Myocyte (in vitro differentiated cells): ENCODE measurements at places on chromosomes 2 and 18.

- DNase-seq = no peak
Measured at GRCh38 chr2:209663656-209664055, 108.0 kb upstream of the UNC80 start.

- no peak for DNase-seq
Measured at GRCh38 chr18:36608107-36608506, 220.7 kb downstream of the TPGS2 start.

DNA sequence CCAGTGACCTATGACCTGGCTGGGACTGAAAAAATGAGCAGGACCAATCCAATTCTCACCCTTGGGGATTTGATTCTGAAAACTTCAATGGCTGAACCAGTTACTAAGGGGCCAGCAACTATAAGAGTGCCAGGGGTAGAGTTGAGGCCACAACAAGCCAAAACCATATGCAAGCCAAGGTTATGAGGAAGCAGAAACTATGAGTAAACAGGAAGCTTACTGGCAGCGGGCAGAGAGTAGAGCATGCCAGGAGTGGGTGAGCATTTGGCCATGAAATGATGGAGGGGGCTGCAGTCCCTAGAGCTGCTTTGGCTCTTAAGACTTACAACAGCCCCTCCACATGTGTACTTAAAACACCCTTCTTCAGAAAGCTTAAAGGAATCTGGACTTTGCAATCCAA, 82.4 kb downstream of the RBMS1 start:
- no peak for DNase-seq

- DNase-seq = no peak
Measured at GRCh38 chr2:237383991-237384671, 29.8 kb downstream of the COL6A3 start.

DNA sequence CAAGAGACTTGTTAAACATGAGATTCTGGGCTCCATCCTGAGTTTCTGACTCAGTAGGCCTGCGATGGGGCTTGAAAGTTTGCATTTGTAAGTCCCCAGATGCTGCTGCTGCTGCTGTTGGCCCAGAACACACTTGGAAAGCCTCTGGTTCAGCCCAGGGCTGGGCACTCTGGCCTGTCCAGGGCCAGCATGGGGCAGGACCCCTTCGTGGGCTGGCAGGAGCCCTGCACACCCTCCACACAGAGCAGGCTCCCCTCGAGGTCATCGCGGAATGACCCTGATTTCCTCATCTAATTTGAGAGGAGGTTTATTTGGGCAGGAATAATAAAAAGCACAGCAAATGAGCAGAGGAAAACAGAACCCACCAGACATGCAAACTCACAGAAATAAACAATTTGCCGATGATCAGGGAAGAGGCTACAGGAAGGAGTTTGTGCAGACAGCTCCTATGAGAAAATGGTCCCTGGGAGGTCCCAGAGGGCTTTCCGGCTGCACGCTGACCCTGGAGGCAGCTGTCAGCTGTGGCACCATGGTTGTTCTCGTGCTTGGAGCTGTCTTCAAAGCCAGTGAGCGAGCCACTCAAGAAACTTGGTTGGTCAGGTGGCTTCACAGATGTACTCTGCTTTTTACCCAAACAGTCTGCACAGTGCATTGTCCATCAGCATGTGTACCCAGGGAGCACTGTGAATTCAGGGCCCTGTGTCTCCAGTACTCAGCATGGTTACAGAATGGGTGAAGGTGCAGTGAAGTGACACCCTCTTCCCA, 119.3 kb downstream of the GLI2 start:
- DNase-seq = no peak

GRCh38 chr2:64233376-64233922, 89.2 kb upstream of the PELI1 start:
- DNase-seq = no peak

DNA sequence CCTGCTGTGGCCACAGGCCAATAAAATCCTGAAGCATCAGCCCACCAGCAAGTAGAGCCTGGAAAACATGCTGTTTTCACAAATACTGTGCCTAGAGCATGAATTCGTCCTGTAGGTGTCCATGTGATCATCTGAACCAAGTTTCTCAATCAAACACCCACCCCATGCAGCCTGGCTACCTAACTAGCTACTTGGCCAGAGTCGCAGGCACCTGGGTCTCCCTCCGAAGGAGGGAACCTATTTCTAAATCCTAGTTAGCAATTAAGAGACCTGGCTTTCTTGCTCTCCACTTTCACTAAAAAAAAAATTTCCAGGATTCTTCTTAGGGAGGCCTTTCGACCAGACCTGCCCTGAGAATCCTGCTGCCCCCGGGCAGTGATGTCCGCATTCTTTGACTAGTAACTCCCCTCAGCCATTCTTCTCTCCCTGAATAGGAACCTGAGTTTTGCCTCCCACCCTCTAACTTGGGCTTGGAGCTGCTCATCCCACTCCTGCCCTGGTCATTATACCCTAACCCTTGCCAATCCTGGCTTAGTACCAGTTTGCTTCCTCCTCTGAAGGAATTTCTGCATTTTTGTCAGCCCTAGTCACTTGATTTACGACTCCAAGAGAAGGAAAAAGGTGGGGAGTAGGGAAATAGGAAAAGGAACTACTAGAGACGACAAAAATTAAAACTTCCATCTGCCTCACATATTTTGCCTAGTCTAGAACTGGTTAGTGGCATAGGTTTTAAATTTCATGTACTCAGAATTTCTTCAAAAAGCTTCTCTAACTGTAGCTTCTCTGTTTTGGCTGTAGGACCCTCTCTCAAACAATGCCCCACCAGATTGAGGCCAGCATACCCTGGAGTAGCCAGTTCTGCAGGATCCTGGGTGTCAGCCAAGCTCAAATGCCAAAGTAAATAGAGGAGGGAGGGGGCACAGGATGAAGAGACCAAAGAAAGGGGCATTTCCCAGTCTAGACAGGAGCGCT, 25.4 kb upstream of the TANK start:
- peak; percentile 39 for DNase-seq

DNA sequence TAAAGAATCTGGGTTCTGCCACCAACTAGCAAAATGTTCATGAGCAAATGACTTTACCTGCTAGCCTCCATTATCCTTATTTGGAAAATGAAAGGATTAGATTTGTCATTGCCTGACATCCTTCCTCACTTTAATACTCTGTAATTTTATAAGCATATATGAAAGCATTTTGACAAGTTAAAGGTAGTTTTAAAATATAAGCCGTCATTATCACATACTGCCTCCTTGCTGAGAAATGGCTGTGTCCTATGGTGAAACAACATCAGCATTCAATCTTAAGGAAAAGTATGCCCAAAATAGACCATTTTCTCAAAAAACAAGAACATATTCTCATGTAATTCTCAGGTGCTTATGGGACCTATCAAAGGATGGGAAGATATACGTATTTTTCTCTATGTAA, 461.2 kb downstream of the SUCLG1 start:
- no peak for DNase-seq

- peak; percentile 65 for DNase-seq
Measured at GRCh38 chr2:96789245-96789617, 26.8 kb upstream of the CNNM3 start.

DNA sequence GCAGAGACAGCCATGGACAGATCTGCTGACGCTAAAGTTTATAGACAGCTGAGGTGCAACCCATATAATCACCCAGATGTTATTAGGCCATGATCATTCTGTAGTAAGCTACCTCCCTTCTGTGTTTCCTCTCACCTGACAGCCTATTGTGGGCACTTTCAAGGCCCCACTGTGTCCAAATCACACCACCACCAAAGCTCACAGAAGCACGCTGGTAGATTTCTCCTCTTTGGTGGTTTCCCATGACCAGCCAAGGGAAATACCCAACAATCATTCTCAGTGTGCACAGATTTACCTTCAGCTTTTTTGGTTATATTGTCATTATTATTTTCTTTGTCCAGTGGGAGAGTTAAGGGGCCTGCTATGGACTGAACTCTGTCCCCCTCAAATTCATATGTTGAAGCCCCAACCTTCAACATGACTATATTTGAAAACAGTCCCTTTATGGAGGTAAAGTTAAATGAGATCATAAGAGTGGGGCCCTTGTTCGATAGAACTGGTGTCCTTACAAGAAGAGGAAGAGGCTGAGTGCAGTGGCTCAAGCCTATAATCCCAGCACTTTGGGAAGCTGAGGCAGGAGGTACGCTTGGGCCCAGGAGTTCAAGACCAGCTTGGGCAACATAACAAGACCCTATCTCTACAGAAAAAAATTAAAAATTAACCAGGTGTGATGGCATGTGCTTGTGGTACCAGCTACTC, 74.0 kb upstream of the MSH6 start:
- no peak for DNase-seq

GRCh38 chr2:105504459-105504858, 105.6 kb upstream of the FHL2 start:
- no peak for DNase-seq

- no peak for DNase-seq
Measured at GRCh38 chr2:106944215-106944614, 58.2 kb upstream of the ST6GAL2 start.

DNA sequence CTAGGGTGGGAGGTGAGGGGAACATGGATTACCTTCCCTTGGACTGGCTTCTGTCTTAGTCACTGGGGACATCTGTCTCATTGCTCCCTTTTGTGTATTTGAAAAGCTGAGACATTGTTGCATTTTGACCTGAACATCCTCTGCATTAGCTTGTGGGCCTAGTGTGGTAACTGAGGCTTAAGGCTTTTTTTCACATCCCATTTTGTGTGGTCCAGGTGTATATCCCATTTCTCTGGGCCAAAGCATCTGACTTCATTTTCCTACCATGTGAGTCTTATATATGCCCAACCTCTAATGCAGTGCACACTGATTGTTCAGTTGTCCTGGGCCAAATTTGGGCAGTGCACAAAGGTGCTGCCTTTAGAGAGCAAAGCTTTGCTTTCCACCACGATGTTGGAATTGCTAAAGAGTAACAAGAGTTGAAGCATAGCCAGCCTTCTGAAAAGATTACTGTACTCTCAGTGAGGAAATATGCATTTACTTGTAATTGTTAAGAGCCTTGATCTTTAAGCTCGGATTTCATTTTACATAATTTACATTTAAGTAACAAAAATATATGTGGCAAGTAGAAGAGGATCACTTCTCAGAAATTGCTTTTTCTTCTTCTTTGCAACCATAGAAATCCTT, 13.3 kb downstream of the PRKCE start:
- DNase-seq = no peak

GRCh38 chr2:134839649-134840048, 1.2 kb downstream of the ACMSD start:
- no peak for DNase-seq

DNA sequence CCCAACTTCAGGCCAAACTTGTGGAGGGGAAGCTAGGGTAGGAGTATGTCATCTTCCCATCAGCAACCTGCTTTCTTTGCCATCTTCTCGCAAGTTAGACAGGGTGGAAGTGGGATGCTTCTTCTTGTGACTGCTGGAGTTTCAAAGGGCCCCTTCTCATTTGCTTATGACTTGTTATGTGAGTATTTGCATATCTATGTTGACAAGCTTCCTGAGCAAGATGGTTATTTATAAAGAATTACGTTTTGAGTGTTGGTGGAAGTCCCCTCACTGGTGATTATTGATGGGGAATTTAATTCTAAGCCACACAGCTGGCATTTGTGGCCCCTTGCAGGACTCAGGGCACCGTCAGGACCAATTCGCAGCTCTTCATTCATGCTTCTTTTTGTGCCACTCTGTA, 791.0 kb downstream of the LRRTM4 start:
- DNase-seq = no peak

- no peak for DNase-seq
Measured at GRCh38 chr2:144261336-144261735, 258.6 kb downstream of the ZEB2 start.

GRCh38 chr2:66428986-66429612, 5.8 kb upstream of the MEIS1 start:
- DNase-seq = peak; percentile 68

- DNase-seq = no peak
Measured at GRCh38 chr18:50154420-50154819, 40.5 kb downstream of the MYO5B start.

DNA sequence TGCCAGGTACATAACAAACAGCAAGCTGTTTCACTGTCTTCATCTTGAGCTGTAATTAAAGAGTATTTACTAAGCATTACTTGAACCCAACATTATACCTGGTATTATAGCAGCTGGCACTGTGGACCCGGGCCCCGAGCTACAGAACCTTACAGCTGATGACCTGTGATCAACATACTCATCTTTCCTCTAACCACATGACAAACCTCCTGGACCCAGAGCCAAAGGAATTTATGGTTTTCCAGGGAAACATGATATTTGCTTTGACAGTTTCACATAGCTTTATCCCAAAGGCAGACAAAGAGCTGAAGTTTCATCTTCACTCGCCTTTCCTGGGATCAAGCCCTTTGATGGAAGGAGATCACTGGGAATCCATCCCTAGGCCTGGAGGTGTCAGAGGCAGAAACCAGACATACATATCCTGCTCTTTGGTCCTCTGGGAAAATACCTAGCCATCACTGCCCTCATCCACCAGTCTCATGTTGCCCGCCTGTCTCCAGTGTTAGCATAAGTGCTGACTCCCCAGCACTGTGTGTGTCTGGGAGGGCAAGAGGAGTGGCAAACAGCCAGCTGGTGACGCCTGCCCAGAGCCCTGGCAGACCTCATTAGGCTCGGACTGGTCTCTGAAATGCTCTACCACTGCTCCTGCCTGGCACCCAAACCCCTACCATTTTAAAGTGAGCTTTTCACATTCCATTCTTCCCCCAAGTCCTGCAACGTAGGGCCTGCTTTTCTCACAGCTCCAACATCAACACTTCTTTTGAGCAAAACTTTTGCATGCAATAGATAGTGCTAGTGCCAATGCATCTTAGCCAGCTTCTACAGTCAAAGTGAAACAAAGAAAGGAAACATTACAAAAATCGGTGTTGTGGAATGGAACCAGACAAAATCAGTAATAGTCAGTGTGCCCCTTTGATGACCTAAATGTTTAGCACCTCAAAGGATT, 138.8 kb upstream of the CTAGE1 start:
- peak; percentile 26 for DNase-seq

- no peak for DNase-seq
Measured at GRCh38 chr18:64275593-64276300, 126.9 kb upstream of the LINC00305 start.

- no peak for DNase-seq
Measured at GRCh38 chr2:70199320-70199864, 8.6 kb upstream of the C2orf42 start.

DNA sequence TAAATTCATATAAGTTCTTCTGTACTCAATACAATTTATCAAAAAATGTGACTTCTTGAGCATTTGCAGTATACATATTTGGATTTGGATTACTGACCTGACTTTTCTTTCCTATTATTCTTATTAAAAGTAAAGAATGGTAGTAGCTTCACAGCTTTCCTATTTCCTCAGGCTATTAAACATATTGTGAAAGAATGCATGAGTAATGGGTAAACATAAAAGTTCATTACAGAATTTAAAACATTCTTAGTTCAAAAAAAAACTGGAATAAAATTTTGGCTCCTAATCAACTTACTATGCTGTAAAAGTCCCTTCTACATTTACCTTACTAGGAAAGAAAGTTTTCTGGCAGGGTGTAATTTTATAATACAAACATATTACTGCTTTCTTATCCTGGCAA, 27.3 kb upstream of the C2orf66 start:
- no peak for DNase-seq

GRCh38 chr2:27849558-27850205, 40.5 kb downstream of the RBKS start:
- peak; percentile 92 for DNase-seq

GRCh38 chr2:239809391-239809790, 215.8 kb downstream of the NDUFA10 start:
- DNase-seq = no peak
